ENCODE measurements at places on chromosomes 5 and 9.

DNA sequence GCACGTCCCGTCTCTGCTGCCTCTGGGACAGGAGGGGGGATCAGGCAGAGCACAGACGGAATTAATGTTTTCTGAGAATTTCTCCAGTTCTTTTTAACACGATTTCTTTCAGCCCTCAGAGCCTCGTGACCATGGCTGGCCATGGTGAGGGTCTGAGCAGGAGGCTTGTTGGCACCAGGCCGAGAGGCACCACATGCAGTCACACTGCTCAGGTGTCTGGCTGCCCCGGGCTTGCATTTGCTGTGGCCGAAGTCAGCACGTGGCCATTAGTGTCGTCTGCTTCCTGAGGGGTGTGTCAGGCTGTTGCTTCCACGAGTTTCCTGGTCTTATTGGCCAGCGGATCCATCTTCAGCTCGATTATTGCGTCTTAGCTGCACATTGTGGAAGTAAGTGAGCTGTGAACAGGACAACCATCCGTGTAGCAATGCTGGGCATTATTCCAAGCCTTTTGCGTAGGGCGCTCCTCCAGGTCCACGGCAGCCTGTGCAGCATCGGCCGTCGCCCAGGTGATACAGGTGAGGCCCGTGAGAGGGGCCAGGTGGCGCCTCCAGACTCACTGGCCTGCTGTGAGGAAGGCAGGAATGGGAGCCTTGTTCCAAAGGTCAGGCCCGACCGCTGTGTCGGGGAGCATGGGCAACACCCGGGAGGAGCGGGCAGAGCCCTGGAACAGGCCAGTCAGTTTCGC, 114.2 kb upstream of the CACNA1B start:
- DNase-seq: no peak

- no peak for DNase-seq
Measured at GRCh38 chr9:115640887-115641286, 512.7 kb upstream of the PAPPA start.

GRCh38 chr5:110854200-110854599, 115.4 kb downstream of the SLC25A46 start:
- DNase-seq: no peak

- no peak for DNase-seq
Measured at GRCh38 chr9:77019926-77020412, 514 bp downstream of the FOXB2 start.

DNA sequence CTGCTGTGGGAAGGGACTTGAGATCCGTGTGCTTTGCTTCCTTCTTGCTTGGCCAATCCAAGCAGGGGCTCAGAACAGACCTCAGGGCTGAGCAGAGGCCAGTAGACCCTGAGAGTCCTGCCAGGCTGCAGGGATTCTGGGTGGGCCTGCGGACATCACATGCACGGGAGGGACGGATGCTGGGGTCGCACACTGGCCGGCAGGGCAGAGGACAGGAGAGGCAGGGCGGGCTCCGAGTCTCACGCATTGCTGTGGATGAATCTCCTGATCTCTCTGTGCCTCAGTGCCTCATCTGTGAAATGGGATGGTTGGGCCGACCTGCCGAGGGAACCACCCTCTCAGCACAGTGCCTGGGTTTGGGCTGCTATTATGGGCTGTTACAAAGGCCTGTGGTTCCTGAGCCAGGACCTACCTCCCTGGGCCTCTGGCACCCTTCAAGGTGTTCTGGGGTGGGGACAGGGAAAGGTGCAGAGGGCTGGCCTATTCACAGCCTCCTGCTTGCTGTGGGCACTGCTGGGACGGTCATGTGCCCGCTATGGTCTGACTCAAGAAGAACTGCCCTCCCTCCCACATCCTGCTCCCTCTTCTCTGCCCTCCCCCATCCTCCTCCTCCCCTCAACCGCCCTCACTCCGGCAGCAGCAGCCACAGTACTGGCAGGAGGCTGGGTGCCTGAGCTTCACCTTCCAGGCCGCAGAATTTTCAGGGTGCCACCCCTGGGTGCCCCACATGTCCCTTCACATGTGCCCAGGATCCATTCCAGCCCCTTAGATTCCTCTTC, 43.3 kb downstream of the NCS1 start:
- no peak for DNase-seq

DNA sequence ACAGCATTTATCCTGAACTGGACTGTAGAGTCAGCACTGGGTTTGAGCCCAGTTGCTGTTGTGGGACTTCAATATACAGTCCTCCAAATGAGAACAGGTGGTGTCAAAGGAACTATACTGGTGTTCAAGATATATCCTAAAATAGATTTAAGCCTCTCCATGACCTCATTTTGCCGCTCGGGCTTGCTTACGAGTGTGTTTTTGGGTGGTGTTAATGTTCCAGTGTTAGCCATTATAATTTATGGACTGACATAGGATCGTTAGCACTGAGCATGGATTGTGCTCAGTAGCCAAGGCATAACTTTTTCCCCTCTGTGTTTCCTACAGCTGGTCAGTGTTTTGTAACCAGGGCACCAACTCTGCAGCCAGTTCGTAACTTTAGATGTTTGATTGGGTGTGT, 306.6 kb downstream of the SPATA31D1 start:
- no peak for DNase-seq

- DNase-seq: no peak
Measured at GRCh38 chr5:135238622-135239452, 160.2 kb downstream of the MACROH2A1 start.

DNA sequence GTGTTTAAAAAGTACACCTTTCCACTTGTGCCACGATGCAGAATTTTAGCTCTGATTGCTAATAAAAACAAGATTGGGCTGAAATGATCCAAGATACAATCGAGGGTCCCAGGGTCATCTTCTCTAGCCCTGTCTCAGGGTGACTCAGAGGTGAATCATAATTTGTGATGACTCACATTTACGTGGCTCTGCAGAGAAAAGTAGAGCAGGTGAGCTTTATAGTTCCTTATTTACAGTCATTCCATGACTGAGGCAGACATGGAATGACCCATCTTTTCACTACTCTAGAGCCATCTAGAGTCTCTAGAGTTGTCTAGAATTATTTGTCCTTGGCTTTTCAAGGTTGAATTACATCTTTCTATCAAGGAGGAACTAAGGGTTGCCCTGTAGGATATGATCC, 155.2 kb downstream of the GAS1 start:
- DNase-seq: no peak

- DNase-seq: no peak
Measured at GRCh38 chr9:104911032-104911607, 16.8 kb downstream of the ABCA1 start.

GRCh38 chr5:172903790-172904189, 55.4 kb upstream of the RPL26L1 start:
- no peak for DNase-seq

GRCh38 chr9:32426278-32426939, 42.0 kb downstream of the ACO1 start:
- DNase-seq: no peak

DNA sequence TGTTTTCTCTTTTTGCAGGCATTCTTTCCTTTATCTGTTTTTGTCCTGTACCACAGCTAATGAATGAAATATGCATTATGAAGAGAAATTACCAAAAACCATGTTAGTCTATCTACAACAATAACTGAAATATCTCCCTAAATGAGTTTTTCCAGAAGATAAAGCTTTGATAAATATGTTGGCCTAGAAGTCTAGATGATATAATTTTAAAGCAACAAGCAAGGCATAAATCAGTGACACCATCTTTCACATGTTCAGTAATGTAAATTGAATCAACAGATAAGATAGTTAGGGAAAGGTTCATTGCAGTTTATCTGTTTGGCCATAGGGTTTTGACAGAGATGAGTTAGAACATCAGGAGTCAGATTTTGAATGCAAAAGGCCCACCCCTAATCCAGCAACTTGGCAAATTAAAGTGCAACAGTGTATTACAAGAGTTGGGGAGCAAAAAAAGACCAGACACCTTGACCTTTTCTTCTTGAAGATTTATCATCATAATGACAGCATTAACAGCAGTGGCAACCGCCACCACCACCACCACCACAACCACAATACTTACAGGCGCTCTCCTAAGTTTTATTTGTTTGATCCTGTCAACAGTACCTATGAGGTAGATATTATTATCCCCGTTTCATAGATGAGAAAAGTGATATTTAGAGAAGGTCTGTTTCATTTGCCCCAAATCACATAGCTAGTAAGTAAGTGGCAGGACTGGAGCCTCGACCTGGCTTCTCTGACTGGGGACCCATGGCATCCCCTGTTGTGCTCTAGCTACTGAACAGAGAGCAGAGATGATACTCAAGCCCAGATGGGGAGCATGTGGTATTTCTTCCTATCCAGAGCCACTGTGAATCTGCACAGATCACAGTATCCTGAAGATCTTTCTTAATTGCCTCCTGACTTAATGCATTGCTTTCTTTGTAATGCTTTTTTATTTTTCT, 122.8 kb upstream of the DHFR start:
- no peak for DNase-seq

- DNase-seq: no peak
Measured at GRCh38 chr9:71853084-71853483, 57.9 kb downstream of the ABHD17B start.

DNA sequence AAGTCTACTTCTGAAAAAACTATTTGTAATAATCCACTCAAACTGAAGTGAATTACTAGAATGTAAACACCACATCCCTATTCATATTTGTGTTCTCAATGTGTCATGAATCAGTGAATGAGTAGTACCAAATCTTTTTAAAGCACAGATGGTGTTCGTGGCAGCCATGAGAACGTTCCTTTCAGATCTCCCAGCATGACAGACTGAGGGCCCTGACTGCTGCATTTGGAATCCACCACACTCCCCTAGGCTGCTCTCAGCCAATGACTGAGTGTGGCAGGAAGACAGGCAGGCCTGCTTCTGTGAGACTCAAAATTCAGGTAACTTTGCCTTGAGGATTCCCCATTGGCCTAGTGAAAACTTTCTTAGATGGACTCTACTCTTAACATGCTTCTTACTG, 10.9 kb upstream of the JMY start:
- DNase-seq: no peak

GRCh38 chr9:123318202-123318601, 37.8 kb upstream of the CRB2 start:
- no peak for DNase-seq

DNA sequence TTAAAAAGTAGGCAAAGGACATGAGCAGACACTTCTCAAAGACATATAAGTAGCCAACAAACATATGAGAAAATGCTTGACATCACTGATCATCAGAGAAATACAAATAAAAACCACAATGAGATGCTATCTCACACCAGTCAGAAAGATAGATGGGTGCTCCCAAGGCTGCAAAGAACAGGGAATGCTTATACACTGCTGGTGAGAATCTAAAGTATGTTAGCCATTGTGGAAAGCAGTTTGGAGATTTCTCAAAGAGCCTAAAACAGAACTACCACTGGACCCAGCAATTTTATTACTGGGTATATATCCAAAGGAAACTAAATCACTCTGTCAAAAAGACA, 154.2 kb downstream of the NDUFS4 start:
- no peak for DNase-seq

DNA sequence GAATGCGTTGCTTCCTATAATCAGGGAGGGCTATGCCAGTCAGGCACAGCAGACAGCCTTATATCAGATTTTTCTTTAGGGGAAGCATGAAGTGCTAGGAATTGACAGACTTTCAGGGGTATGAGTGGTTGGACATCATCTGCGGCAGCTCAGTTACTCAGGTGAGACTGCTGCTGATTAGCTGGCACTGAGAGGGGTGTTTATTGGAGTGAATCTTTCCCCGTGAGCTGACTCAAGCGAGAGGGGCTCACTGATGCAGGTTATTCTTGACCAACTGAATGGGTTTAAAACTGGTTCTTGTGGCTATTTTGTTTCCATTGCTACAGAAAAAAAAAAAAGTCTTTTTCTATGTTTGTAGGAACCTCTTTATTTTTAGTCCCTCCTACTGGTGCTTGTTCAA, 46.2 kb upstream of the TNPO1 start:
- no peak for DNase-seq

DNA sequence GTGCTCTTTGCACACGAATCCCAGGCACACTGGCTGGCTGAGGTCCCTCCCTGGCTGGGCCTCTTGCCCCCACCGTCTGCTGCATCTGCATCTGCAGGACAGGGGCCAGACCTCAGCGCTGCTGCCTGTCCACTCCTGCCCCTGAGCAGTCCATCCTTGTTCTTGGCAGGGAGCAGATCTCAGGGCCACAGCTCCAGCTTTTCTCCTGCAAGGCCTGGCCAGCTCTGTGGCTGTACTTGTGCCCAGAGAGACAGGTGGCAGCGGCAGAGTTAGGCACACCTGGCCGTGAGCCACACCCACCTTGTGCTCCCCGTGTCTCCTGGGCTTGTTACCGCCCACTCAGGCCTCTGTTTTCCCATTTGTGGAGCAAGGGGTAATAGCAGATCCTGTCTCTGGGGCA, 13.9 kb downstream of the NEK6 start:
- DNase-seq: no peak

GRCh38 chr5:36944607-36945225, 68.1 kb downstream of the NIPBL start:
- peak; percentile 70 for DNase-seq

DNA sequence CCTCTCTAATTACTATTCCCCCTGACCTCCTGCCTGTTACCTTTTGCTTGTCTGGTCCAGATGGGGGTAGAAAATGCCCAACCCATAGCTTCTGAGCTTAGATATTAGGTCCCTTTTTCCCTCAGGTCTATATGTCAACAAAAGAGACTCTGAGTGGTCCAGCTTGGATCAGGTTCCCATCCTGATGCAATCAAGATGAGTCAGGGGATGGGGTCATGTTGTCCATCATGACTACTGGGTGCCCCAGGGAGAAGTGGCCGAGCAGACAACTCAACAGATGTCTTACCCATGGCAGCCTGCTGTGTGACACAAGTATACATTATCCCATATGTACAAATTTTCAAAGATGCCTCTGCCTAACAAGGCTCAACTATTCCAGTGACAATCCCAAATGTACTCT, 9.1 kb upstream of the ANKH start:
- no peak for DNase-seq

DNA sequence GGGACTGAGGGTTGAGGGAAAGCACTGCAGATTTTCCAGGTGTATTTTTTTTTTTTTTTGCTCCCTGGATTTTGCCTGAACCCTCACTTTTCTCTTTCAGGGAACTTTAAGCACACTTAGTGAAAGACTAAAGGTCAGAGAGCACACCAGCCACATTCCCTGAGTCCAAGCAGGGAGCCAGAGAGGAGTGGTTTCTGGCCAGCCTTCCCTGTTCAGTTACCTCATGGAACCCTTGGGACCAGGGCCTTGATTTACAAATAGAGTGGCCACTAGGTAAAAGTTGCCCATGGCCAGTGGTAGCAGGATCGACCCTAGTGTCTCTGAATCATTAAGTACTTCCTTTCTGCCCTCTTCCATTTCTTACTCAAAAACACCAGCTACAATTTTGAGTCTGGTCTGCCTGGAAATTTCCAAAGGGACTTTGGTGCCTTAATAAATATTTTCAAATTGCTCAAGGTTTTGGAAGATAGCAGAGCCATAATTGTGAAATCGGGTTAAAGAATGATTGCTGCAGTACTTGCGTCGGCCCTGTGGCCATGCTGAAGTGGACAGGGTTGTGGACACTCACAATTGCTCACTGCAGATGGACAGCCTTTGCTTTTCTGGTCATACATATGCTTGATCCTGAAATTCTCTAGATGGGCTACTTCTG, 14.5 kb downstream of the PALM2AKAP2 start:
- no peak for DNase-seq
